ENCODE measurements at places on chromosomes 7 and 10. TPM values are rescaled to one million over a fixed set of nuclear protein-coding genes. Genes with fewer than 3 reads are reported as not detected.

Gene SLC29A3
- total RNA-seq = 4.8 TPM

Gene KAZALD1
- 27.0 TPM for total RNA-seq

Gene AKR1C1
- total RNA-seq = 27.8 TPM

Gene FOXI2
- total RNA-seq = not detected

Gene PDLIM1
- 24.4 TPM for total RNA-seq

Gene FGFR2
- 61.9 TPM for total RNA-seq

Gene CCDC172
- total RNA-seq = not detected

Gene NUDT5
- total RNA-seq = 37.4 TPM

Gene PDE6C
- not detected for total RNA-seq

Gene BAMBI
- 33.7 TPM for total RNA-seq

Gene SEC31B
- total RNA-seq = 7.0 TPM

Gene ELFN1
- total RNA-seq = 2.5 TPM

Gene MRLN
- total RNA-seq = 5.7 TPM

Gene PRF1
- 0.90 TPM for total RNA-seq

Gene PTPRE
- total RNA-seq = 15.9 TPM

Gene LIPN
- total RNA-seq = not detected

Gene RASA4B
- 6.1 TPM for total RNA-seq
